ENCODE measurements at places on chromosomes 6 and 20.

- DNase-seq = no peak
These were observed 232.3 kb downstream of the ADGRG6 start for GRCh38 chr6:142534076-142534475.

GRCh38 chr20:4064144-4064909 lies 49.0 kb upstream of the RNF24 start:
- DNase-seq = peak; percentile 84

GRCh38 chr20:6489361-6490171 lies 277.9 kb upstream of the BMP2 start:
- DNase-seq = no peak

GRCh38 chr6:160312900-160313299 lies 35.3 kb upstream of the SLC22A3 start:
- no peak for DNase-seq

- DNase-seq = peak; percentile 2
These were observed 105.7 kb downstream of the EDN1 start for GRCh38 chr6:12395898-12396297.

DNA sequence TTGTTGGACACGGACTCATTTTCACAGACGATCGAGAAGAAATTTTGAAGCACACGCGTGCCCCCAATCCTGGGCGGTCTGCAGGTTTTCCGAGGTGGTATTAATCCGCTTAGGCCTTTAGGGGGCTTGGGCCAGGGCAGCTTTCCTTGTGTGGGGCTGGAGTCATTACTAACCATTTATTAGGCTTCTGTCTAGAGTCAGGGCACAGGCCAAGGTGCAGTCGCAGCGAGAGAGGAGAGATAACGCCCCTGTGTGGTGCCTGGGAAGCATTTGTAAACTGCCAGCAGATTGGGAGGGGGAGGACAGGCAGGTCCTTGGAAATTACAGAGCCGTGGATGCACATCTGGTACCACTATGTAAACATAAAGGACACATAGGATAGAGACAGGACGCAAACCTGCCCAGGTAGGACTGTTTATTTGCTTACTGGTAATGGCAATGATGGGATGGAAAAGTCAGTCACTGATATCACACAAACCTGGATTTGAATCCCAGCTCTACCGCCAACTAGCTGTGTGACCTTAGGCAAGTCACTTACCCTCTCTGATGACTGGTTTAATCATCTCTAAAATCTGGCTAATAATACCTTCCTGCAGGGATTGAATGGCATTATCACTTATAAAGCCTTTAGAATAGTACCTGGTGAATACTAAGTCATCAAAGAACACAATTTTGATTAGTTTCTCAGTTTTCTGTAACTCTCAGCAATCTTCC lies 76.4 kb downstream of the TMEM242 start:
- no peak for DNase-seq

DNA sequence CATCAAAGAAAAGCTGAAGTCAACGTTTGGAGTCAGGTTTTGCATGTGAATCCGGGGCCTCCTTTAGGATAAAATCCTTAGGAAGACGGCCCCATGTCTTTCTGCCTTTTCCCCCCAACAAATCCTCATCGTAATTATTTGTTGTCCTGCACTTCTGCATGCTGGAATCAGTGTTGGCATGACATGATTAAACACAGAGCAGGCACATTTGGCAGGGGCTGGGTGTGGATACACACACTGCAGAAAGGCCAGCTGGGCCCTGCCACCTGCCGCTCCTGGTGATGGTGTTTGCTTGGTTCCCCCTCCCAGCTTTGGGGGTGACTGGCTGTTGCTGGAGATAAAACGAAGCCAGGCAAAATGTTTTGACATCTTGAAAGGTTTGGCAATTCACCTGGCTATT lies 46.3 kb upstream of the FOXA2 start:
- DNase-seq = no peak

GRCh38 chr6:103769431-103769830 lies 1090.3 kb downstream of the HACE1 start:
- DNase-seq = no peak

GRCh38 chr6:128112494-128112893 lies 211.6 kb upstream of the THEMIS start:
- DNase-seq = no peak

- peak; percentile 49 for DNase-seq
These were observed 174.0 kb downstream of the RNF144B start for GRCh38 chr6:18561037-18561750.

- DNase-seq = peak; percentile 88
These were observed 66.0 kb downstream of the PLAGL1 start for GRCh38 chr6:143941852-143942627.

GRCh38 chr6:13429406-13429753 lies 58.0 kb downstream of the GFOD1 start:
- no peak for DNase-seq

DNA sequence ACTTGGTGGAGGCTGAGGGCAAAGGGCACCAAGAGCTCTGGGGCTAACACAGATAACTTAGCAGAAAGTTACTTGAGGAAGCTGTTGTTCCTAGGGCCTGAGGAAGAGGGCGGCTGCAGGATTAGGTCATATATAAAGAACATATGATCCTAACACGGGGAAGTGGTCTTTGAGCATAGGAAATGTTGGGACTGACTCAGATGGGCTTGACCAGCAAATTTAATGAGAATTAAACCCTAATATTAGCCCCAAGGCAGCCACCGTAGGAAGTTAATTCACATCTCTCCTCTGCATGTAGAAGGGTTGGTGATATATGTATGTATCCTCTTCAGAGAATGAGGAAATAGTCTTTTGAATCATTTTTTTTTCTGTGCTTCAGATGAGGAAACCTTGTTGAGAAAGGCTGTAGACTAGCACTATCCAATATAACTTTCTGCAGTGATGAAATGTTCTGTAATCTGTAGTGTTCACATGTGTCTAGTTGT lies 9.2 kb upstream of the ZBTB9 start:
- peak; percentile 39 for DNase-seq

DNA sequence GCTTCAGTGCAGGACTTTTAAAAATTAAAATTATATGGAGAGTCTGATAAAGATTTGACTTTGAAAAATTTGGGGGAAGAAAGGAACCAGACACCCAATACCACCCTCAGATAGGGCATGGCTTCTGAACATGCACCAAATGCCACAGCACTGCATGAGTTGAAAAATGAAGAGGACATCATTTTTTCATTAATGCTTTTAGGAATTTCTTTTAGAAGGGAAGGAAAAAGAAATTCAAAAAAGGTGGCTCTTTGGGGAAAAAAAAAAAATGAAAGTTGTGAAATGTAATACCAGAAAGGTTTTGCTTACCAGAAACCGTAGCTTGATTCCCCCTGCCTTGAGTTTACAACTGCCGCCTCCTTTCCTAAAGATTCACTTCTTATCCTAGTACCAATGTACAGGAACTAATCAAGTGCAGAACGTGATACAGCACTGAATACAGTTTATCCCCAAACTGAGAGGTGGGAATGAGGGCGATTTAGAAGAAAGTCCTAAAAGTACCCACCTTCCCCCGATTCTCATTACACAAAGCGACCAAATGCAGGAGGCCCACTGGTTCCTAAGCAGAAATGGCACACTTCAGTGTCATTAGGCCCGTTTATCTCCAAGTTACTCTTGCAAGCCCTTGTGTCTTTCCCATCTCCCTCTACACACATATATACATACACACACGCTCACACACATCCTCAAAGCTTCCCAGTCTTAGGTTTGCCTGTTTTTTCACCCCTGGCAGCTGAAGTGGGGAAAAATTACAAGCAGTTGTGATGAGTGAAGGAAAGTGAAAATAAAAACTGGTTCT lies 2.8 kb downstream of the PPP1R10 start:
- no peak for DNase-seq

DNA sequence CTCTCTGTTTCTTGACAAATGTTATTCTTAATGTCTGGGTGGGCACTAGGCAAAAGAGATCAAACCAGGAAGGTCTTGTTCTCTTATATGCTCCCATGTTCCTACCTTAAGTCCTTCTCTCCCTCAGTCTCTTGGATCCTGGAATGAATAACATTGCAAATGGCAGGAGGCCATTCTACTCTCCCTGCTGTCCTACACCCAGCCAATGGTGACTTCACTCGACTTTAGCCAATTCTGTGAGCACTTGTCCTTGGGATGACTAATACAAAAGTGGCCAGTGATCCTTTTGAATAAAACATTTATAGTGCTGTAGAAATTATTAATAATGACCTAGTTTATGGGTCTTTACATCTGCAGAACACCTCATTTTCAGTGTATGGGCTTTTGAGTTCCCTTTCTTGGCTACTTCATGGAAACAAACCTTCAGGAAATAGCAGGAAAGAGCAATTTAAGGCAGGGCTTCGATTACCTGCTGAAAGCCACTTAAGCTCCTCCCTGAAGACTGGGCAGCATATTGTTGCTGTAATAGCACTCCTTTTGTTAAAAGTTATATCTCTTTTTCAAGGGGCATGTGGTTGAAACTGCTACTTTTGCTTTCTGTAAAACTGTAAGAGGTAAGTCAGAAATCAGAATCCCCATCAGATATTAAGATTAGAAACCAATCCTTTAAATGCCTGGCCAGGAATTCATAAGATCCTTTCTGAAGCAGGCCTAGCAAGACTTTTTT lies 10.5 kb downstream of the OTOR start:
- no peak for DNase-seq

Data from hematopoietic multipotent progenitor cell treated with erythropoietin and hydrocortisone succinate and interleukin-3 and kit ligand, for 4 days (in vitro differentiated cells).